Activated T-helper 17 cell treated with anti-CD3 and anti-CD28 coated beads, Interleukin-2, amount 50 U/mL, for 72 hours (primary cell): ENCODE measurements at places on chromosomes 2 and 18. TPM values are rescaled to one million over a fixed set of nuclear protein-coding genes. Genes with fewer than 3 reads are reported as not detected.

- no peak for ATAC-seq
These were observed 76.0 kb upstream of the DSG1 start for GRCh38 chr18:31241900-31242409.

DNA sequence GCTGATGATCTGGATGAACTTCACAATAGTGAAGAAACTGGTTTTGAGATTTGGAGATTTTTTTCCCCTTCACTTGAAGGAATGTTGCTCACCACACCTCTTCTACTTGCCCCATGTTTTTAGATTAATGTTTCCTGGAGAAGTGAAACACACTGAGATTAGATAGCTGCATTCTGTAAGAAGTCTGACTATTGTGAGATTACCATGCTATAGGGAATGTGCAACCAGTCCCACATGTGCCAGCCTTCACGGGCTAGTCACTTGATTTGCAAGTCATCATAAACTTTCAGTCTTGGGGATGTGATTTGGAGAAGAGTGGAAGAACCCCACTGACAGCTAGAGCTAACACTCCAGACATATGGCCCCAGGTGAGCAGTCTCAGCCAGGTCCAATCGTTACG, 7.4 kb upstream of the CCNYL1 start:
- no peak for ATAC-seq

DNA sequence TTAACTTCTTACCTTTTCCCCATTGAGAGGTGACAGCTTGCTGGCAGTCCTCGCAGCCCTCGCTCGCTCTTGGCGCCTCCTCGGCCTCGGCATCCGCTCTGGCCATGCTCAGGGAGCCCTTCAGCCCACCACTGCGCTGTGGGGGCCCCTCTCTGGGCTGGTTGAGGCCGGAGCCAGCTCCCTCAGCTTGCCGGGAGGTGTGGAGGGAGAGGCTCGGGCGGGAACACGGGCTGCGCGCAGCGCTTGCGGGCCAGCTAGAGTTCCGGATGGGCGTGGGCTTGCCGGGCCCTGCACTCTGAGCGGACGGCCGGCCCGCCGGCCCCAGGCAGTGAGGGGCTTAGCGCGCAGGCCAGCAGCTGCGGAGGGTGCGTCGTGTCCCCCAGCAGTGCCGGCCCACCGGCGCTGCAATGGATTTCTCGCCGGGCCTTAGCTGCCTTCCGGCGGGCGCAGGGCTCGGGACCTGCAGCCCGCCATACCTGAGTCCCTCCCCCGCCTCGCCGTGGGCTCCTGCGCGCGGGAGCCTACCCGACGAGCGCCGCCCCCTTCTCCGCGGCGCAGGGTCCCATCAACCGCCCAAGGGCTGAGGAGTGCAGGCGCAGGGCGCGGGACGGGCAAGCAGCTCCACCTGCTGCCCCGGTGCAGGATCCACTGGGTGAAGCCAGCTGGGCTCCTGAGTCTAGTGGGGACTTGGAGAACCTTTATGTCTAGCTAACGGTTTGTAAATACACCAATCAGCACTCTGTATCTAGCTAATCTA, 335.0 kb downstream of the CBLN2 start:
- ATAC-seq, result no peak

- peak; percentile 53 for ATAC-seq
These were observed 66.8 kb upstream of the DNER start for GRCh38 chr2:229780856-229781773.

- no peak for ATAC-seq
These were observed 263.4 kb downstream of the NEDD4L start for GRCh38 chr18:58307441-58307840.

GRCh38 chr2:206031162-206031784, 54.7 kb downstream of the INO80D start:
- peak; percentile 99 for ATAC-seq

DNA sequence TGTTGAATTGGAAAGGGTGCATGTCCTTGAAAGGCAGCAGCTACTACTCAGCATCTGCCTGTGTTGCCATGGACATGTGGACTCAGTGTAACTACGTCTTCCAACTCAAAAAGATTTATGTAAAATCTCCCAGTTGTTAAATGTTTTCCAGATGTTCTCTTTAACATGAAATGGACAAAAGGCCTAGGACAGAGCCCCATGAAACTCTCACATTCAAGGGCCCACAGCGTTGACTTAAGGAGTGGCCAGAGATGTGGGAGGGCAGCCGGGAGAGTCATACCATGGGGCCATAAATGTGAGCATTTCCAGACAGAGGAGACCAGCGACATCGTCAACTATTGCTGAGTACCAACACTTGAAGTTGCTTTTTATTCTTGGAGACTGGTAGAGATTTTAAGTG, 9.9 kb downstream of the SLC3A1 start:
- no peak for ATAC-seq

DNA sequence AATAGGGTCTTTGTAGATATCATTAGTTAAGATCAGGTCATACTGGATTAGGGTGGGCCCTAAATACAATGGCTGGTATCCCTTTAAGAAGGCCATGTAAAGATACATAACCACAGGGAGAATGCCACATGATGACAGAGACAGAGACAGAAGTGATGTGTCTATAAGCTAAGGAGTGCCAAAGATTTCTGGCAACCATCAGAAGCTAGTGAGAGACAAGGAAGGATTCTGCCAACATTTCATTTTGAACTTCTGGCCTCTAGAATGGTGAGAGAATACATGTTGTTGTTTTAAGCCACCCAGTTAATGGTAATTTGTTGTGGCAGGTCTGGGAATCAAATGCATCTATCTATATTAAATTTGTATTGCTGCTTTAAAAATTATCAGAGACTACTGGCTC, 185.5 kb upstream of the CYRIA start:
- ATAC-seq, result no peak

DNA sequence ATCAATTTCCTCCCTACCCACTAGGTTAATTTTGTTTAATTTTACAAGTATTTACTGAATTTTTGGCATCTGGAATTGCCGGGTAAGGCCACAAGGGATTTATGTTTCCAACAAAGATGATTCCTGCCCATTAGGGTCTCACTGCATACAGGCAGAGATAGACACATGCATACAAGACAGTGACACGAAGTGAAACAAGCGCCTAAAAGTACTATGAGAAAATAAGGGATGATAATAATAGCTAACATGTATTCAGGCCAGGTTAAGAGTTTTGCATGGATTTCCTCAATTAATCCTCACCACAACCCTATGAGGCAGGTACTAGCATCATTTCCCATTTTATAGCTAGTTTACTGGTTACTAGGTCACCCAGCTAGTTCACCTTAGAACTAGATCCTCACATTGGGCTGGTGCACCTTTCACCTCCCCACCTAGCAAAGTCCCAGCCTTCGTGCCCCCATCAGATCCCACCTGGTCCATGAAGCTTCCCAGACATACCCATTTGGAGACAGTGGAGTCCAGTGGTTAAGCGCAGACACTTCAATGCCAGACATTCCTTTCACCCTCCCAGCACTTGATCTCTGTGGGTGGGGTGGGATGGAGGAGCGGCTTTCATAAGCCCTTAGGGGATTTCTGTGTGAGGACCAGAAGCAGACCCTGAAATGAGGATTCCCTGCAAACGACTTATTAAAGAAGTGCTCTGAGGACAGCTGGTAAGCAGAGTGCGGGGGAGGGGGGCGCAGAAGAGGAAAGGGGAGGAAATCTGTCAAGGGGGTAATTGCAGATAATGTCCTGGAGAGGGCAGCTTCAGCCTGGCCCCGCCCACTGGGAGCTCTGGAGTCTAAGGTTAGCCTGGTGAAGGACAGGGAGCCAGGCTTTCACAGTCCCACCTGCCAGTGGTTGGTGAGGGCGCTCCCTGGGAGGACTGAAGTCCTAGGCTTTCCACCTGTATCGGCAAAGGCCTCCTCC, 5.8 kb upstream of the DGUOK start:
- ATAC-seq, result peak; percentile 53

DNA sequence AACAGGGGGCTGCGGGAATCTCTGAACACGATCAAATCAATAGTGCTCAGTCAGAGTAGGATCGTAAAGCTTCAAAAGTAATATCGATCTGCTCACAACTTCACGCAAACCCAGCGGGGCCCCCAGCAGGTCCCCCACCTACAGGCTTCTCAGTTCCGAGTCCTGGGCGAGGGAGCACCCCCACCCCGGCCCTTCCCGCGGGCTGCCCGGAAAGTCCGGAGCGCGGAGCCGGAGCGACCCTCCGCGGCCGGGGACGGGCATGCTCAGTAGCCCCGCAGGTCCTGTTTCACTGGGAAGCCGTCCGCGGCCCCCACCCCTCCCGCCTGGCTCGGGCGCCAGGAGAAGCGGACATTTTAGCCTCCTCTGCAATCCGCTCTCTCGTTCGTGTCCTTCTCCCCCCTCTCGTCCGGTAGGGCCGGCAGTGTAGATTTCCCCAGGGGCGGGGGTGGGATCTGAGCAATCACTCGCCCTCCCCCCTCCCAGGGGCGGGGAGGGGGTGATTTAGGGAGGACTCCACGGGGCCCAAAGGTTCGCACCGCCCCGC, 3.3 kb upstream of the SPRED2 start:
- ATAC-seq, result no peak

- ATAC-seq, result no peak
These were observed 30.7 kb downstream of the MAPK4 start for GRCh38 chr18:50590593-50590992.

GRCh38 chr2:30235008-30235655, 3.8 kb downstream of the LBH start:
- ATAC-seq, result peak; percentile 59

GRCh38 chr2:33197198-33197938, 250.6 kb downstream of the LTBP1 start:
- no peak for ATAC-seq

- ATAC-seq, result peak; percentile 93
These were observed 169.4 kb downstream of the THADA start for GRCh38 chr2:43426305-43427031.

GRCh38 chr18:13482618-13482945, 243.8 kb downstream of the FAM210A start:
- no peak for ATAC-seq

DNA sequence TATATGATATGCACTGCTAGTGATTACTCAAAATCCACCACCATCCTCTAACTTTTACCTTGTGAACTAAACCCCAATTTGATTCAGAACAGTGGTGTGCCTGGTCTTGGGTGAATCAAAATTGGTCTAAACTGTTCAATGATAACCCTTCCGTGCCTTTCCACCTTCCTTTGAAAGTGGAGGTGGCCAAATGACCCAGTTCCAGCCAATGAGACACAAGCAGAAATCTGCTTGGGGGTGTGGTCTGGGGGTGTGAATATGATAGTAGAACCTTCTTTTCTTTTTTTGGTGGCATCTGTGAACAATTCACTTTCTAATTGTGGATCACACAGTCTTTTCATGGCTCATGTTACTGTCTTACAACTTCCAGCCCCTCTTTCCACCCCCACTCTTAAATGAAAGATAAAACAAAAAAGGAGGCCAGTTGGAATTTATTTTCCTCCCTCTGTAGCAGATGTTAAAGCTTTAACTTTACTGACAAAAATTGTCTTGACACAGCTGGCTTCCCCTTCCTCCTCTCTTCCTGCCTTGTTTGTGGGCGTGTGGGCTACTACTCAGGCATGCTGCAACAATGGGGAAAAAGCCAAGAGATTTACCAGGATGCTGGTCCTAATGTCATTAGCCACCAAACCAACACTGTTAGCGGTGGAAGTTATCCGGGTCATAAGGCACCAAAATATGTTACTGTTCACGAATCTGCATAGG, 58.8 kb upstream of the ANKRD44 start:
- no peak for ATAC-seq

DNA sequence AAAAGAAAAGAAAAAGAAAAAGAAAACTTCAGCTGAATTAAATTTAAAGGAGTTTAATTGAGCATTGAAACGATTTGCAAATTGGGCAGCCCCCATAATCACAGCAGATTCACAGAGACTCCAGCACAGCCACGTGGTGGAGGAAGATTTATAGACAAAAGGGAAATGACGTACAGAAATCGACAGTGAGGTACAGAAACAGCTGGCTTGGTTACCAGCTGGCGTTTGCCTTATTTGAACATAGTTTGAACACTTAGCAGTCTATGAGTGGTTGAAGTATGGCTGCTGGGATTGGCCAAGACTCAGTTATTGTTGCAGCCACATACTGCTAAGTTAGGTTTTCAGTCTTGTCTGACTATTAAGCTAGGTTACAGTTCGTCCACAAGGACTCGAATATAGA, 312.2 kb upstream of the SLC14A2 start:
- no peak for ATAC-seq

GRCh38 chr18:6885992-6886796, 156.7 kb downstream of the ARHGAP28 start:
- ATAC-seq, result no peak

DNA sequence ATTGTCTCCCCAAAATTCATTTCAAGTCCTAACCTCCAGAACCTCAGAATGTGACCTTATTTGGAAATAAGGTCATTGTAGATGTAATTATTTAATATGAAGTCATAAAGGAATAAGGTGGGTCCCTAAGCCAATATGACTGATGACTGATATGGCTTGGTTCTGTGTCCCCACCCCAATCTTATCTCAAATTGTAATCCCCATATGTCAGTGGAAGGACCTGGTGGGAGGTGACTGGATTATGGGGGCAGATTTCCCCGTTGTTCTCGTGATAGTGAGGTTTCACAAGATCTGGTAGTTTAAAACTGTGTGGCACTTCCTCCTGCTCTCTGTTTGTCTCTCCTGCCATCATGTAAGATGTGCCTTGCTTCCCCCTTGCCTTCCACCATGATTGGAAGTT, 43.0 kb upstream of the BCL11A start:
- ATAC-seq, result no peak

GRCh38 chr2:8645176-8645831, 36.6 kb upstream of the ID2 start:
- no peak for ATAC-seq

DNA sequence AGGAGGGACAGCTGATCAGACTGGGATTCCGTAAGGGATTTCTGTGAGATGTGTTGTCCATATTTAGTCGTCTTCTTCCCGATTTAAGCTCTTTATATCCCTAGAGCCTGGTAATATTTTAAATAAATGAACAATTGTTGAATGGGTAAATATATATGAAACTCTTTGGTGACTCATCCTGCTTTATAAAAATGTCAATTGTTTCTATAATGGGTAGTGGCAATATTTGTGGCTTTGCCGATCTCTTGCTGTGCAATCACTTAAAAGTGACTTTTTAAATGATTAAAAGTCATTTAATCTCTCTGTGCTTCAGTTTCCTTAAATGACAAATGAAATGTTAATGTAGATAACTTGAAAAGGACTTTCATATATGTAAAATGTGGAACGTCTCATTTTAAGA, 339.2 kb downstream of the RNF144A start:
- ATAC-seq, result no peak

Gene KRTCAP3
- total RNA-seq, result 2.6 TPM

Gene MC4R
- not detected for total RNA-seq

Gene TLX2
- total RNA-seq, result 1.4 TPM

Gene SCN9A
- not detected for total RNA-seq

Gene TSPYL6
- not detected for total RNA-seq

Gene MGAT4A
- total RNA-seq, result 99.0 TPM

Gene CENPA
- total RNA-seq, result 36.1 TPM

Gene SNED1
- 4.8 TPM for total RNA-seq

Gene UGT1A6
- not detected for total RNA-seq

Gene CNDP1
- not detected for total RNA-seq

Gene ZNF512
- 39.5 TPM for total RNA-seq

Gene LRP1B
- total RNA-seq, result not detected

Gene SOCS6
- total RNA-seq, result 0.58 TPM

Gene NYAP2
- total RNA-seq, result not detected

Gene MEMO1
- total RNA-seq, result 44.8 TPM

Gene GAL3ST2
- total RNA-seq, result 0.35 TPM

Gene SLC14A1
- 0.17 TPM for total RNA-seq

Gene RALBP1
- 62.7 TPM for total RNA-seq

Gene RGPD4
- total RNA-seq, result not detected

Gene NT5C1B
- not detected for total RNA-seq

Gene TNS1
- total RNA-seq, result 44.9 TPM

Gene ADRA2B
- 1.3 TPM for total RNA-seq

Gene PRKD3
- 35.6 TPM for total RNA-seq

Gene ARL5A
- 76.7 TPM for total RNA-seq
